ENCODE measurements at places on chromosomes 11 and 22. TPM values are rescaled to one million over a fixed set of nuclear protein-coding genes. Genes with fewer than 3 reads are reported as not detected.

The TESMIN gene
- total RNA-seq, result 2.4 TPM

The IL17REL gene
- total RNA-seq, result not detected

The MAJIN gene
- not detected for total RNA-seq

The SCUBE1 gene
- 0.14 TPM for total RNA-seq

The SCGB1A1 gene
- not detected for total RNA-seq

The CCDC188 gene
- not detected for total RNA-seq

The TP53I11 gene
- total RNA-seq, result 0.81 TPM

The C11orf54 gene
- 9.1 TPM for total RNA-seq

The OR51I1 gene
- total RNA-seq, result not detected

The LRRC10B gene
- not detected for total RNA-seq

The RPS6KB2 gene
- 46.6 TPM for total RNA-seq

The ANO9 gene
- not detected for total RNA-seq

The RSF1 gene
- 16.9 TPM for total RNA-seq

DNA sequence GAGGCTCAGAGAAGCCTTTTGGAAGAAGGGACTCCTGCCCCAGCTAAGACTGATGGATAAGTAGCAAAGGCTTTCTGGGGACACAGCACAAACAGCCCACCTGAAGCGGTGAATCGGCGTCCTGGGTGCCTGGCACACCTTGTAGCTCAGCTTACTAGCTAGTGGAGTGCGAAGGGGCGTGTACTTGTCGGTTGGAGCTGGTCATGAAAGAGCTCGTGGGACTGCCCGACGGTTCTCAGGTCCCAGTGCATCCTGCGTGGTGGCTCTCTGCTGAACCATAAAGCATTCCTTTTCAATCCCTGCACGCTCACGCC is 690 bp upstream of the UVRAG start:
- DNase-seq, result no peak

DNA sequence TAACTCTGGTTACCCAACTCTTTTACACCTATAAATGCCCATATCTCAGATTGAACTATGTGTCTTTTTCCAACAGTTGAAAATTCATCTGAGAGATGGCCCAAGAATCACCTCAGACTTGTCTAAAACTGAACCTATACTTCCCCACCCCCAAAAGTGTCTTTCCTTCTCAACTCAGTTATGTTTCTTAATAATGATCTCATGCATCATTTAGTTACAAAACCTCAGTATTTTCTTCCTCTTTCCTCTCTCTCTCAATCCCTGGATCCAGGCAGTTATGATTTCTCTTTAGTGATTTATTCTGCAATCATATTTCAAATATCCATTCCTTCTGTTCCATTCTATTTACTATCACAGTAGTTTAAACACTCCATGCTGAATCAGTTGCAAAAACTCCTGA is 32.3 kb upstream of the ADSL start:
- no peak for DNase-seq

- DNase-seq, result no peak
These were observed 1033.6 kb downstream of the FAM181B start for GRCh38 chr11:81700076-81700475.

DNA sequence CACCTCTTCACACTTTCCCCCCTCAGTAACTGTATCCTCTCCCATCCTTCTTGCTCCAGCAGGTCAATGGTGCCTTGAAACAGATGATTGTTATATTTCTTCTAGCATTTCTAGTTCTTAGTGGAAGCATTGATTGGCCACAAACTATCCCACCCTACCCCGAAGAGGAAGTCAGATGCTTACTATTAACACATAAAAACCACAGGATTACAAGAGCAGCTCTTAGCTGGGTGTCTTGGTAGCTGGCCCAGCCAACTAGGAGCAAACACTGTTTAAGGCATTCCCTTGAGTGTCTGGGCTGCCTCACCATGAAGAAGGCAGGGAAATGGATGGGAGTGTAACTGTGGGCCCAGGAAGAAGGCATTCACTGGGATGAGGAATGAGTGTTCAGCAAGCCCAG is 176.6 kb downstream of the GRIK4 start:
- DNase-seq, result no peak

GRCh38 chr11:19441752-19442553 is 201.2 kb upstream of the E2F8 start:
- peak; percentile 91 for DNase-seq

DNA sequence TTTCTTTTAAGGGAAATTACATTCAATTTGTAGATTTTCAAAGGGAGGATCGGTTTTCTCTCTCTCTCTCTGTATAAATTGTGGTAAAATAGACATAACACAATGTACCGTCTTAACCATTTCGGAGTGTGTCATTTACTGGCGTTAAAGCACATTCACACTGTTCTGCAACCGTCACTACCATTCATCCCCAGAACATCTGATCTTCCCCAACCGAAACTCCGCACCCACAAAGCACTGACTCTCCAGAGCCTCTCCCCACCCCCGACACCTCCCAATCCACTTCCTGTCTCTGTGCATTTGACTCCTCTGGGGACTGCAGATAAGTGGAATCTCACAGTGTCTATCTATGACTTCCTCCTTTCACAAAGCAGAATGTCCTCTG is 15.9 kb upstream of the GRAMD4 start:
- no peak for DNase-seq

- no peak for DNase-seq
These were observed 52.5 kb downstream of the TRIM44 start for GRCh38 chr11:35714882-35715627.

GRCh38 chr22:38097557-38098409 is 12.7 kb downstream of the BAIAP2L2 start:
- DNase-seq, result no peak

DNA sequence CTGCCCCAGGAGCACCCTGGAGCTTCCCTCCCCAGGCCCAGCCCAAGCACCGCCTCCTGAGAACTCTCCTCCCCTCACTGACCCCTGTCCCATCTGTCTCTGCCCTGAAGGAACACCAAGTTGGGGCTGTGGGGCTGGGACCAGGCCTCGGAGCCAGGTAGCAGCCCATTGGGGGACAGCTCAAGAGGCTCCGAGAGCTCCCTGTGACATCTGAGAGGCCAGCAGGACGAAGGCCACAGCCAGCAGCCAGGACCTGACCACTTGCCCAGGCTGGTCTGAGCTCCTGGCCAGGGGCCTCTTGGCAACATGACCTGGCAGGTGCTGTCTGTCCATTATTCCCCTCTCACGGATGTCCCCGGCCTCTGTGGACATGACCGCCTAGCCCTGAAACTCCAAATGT is 33.7 kb downstream of the IGF2 start:
- no peak for DNase-seq

GRCh38 chr11:64396079-64396591 is 37.2 kb downstream of the RPS6KA4 start:
- DNase-seq, result no peak

DNA sequence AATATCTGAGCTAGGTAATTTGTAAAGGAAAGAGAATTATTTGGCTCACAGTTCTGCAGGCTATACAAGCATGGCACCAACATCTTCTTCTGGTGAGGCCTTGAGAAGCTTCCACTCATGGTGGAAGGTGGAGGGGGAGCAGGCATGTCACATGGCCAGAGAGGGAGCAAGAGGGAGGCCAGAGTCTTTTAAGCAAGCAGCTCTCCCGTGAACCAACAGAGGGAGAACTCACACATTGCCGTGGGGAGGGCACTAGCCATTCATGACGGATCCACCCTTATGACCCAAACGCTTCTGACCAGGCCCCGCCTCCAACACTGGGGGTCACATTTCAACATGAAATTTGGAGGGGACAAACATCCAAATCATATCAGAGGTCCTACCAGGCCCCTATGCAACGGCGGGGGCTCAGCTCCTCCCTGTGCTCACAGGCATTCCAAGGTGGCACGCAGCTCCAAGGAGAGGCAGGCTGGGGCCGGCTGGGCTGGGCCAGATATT is 4.6 kb downstream of the C11orf96 start:
- DNase-seq, result no peak

DNA sequence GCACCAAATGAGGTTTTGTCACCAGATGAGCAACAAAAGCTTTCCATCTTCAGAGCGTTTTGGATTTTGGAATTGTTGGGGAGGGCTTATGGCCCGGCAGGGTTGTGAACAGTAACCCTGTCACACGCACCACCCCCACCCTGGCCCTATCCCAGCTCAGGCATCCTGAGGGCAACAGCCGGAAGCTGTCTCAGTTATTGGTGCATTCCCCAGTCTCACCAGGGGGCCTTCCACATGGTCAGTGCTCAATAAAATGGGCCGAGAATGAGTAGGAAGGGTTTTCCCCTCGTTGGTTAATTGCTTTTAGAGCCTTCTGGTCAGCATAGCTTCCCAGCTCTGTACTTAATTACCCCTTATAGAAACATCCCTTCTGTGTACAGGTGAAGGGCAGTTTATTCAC is 46.0 kb downstream of the LRP5 start:
- no peak for DNase-seq

- no peak for DNase-seq
These were observed 141.5 kb downstream of the CACNA1I start for GRCh38 chr22:39712081-39712480.

DNA sequence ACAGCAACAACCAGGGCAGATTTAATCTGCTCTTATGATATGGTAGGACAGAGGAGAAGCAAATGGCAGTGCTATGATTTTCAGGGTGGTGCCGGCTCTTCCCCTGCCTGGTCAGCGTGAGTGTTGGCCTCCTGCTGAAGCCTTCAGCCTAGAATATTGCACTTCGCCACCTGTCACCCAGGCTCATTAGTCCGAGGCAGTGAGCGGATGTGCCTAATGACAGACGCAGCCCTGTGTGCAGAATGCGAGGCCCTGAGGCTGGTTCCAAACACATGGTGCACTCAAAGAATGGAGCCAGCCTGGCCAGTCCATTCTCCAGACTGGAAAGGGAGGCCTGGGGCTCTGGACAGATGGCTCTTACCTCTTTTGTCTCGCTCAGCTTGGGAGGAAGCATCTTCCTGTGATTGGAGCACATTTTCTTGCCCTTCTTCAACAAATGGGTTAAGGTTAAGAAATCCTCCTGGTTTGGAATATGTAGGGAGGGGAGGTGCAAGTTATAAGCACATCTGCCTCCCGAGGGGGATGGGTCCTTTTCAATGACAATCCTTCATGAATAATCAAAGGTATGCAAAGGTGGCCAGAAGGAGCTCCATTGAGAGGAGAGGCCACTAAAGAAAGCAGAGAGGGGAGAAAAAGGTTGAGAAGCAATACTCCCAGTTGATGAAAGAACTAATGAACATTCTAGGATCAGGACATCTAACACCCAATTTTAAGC is 39.7 kb upstream of the GALNT18 start:
- no peak for DNase-seq

- DNase-seq, result no peak
These were observed 25.1 kb upstream of the SCGB1A1 start for GRCh38 chr11:62393735-62394134.

GRCh38 chr11:65663639-65664200 is 1.0 kb upstream of the RELA start:
- peak; percentile 32 for DNase-seq

DNA sequence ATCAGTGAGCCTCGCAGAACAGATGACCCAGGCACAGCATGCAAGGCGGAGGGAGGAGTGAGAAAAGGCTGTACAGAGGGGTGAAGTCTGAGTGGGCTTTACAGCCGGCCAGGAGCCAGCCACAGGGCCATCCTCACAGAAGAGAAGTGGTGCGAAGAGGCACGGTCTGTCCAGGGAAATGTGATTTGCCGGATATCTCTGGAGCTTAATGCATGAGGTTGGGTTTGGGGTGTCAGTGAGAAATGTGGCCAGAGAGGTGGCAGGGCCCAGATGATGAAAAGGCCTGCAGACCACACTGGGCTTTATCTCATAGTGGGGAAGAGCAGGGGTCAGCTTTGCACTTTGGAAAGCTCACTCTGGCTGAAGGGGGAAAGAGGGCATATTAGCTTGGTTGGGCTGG is 255.2 kb downstream of the BUD13 start:
- DNase-seq, result no peak

- no peak for DNase-seq
These were observed 591.2 kb downstream of the INSC start for GRCh38 chr11:15705891-15706290.

GRCh38 chr22:47107431-47107830 is 345.0 kb downstream of the TBC1D22A start:
- peak; percentile 38 for DNase-seq

GRCh38 chr11:64407221-64407620 is 48.3 kb downstream of the RPS6KA4 start:
- DNase-seq, result no peak

DNA sequence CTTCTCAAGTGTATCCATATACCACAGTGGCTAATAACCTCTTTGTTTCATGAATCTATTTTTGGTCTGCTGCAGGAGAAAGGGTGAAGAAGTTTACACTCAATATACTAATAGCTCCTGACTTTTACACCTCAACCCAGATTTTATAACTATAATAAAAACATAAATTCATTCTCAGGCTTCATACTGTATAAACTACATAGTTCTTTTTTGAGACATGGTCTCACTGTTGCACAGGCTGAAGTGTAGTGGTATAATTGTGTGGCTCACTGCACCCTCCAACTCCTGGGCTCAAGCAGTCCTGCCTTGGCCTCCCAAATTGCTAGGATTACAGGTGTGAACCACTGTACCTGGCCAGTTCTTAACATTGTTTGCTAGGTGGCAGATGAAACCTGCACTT is 17.8 kb upstream of the CCDC179 start:
- no peak for DNase-seq

GRCh38 chr11:62726915-62727164 is 417 bp downstream of the HNRNPUL2 start:
- no peak for DNase-seq

DNA sequence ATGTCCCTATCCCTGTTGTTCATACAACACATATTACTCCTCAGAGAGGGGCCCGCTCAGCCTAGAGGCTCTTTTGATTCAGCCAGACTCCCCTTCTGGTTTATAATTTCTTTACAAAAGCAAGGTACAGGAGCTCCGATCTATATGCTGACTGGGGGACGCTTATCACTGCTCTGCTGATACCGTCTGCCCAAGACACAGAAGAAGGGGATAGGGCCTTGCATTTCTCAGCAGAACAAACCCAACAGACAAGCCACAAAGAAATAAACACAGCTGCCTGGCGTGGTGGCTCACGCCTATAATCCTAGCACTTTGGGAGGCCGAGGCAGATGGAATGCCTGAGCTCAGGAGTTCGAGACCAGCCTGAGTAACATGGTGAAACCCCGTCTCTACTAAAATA is 109.9 kb upstream of the AKIP1 start:
- DNase-seq, result no peak

DNA sequence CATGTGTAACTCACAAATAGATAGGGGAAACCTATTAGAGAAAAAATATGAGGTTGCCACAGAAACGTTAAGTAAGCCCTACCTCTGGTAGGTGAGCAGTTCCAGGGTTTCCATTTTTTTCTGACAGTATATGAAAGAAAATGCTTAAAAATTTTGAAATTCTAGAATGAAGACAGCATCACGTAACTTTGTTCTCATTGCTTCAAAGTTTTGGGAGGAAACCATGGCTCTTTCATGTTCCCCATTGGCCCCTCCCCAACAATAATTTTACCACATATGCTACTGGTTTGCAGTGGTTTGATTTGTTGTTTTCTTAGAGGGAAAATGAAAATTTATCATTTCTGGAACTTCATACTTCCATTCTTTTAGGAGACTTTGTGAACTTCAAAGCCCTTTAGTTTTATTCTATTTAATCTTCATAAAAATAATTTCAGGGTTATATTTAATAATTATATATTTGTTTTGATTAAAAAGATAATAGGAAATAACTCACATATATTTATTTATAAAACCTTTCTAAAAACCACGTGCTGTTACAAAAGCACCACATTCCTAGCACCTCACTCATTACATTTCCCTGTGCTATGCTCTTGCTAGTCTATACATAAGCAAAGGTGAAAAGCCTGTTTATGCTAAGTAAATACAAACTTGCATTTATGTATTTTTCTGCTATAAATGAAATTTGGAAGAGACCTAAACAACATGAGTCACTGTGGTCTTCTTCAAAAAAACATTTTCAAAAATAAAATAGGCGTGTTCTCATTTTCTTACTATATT is 113.4 kb downstream of the CASP12 start:
- DNase-seq, result no peak

GRCh38 chr22:45946805-45947600 is 30.0 kb downstream of the WNT7B start:
- peak; percentile 33 for DNase-seq

All from Caki2 (cell line).